ENCODE measurements at places on chromosomes 1 and 21.

GRCh38 chr21:33461538-33462250 lies 18.1 kb downstream of the TMEM50B start:
- DNase-seq, result no peak

DNA sequence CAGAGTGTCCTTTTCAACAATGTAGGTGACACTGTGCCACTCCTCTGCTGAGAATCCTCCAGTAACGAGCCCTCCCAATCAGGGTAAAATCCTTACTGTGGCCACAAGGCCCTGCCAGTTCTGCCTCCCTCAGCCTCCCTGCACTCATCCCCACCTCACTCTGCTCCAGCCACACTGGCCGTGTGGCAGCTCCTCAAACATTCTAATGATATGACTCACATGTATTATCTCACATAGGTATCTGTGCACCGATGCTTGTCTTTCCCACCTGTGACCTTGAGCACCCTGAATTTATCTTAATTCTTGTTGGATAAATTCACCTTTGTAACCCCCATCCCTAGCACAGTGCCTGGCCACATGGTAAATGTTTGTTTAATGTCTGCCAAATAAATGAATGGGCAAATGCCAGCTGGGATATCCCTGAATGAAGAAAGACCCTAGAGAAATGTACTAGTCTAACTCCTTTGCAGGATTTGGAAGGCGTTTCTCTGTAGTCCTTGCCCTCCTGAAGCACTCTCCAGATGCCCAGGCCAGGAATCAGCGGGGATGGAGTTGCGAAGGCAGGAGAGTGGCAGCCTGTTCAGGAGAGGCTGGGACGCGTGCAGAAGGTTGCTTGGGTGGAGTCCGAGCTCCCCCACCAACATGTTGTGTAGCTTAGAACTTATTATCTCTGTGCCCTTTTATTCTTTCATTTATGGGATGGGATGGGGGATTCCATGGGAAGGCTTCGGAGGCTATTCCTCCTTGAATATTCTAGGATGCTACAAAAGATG lies 106.0 kb downstream of the TMEM53 start:
- DNase-seq, result no peak

DNA sequence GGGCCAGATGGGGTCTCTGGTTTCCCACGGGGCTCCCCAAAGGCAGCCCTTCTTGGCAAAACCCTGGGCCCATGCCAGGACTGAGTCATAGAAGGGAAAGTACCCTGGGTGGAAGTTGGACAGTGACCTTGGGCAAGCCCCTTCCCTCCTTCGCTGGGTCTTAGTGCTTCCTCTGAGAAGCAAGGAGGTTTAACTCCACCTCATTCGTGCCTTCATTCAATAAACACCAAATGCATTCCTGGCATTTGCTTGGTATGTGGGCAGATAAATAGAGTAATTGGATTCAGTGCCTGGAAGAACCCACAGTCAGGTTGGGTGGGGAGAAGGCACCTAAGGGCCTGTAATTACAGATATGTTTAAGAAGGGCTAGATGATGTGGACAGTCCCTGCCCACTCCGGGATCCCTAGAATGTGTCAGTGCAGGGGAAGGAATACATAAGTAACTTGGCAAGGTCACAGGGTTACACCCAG lies 36.3 kb upstream of the CITED4 start:
- DNase-seq, result no peak

GRCh38 chr1:246724731-246725095 lies 504 bp downstream of the SCCPDH start:
- no peak for DNase-seq

DNA sequence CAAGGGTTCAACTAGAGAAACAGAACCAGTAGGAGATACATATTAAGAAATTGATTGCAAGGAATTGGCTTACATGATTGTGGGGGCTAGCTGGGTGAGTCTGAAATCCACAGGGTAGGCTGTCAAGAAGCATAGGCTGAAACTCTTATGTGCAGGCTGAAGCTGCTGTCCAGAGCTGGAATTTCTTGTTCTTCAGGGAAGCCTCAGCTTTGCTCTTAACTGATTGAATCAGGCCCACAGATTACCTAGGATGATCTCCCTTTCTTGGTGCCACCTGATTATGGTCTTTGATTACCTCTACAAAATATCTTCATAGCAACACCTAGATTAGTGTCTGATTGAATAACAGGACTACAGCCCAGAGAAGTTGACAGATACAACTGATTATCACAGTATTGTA lies 22.5 kb upstream of the FRRS1 start:
- DNase-seq, result no peak
